NCI-H69 (cell line): ENCODE measurements at places on chromosomes 16 and 17.
A peak's percentile ranks its signal among the peaks of the same experiment; 100 is the strongest.

DNA sequence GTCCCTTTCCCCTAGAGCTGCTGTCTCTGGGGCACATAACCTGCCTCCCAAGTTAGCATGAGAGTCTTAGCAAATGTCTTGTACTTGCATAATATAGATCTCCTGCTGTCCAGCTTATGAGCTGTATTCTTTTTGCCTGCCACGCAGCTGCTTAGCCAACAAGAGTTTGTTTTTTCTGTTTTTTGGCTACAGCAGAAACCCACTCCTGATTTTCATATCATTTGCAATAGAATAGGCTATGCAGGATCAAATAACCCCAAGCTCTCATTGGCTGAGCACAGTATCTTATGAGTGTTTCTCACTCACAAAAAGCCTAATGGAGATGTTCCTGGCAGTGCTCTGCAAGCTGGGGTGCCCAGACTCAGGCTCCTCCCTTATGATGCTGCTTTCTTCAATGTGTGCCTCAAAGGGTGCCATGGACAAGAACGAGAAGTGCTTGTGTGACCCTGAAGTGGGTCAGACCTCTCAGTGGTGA, 23.1 kb downstream of the B9D1 start:
- DNase-seq: no peak

DNA sequence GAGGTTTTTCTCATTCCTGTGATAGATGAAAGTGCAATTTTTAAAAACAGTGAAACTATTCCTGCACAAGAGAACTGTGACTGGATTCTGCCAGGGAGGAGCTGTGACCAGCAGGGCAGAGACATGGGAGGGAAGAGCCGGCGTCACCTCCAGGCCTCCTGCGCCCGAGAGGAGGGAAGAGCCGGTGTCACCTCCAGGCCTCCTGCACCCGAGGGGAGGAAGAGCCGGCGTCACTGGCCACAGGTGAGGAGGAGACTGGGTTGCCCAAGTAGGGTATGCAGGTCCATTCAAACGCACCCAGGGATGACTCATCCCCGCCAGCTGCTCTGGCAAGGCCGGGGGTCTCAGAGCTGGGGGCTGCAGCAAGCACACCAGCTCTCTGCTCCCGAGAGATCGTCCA, 56.7 kb downstream of the METRNL start:
- no peak for DNase-seq

- peak; percentile 25 for DNase-seq
Measured at GRCh38 chr17:44376124-44376523, 12.5 kb upstream of the FAM171A2 start.

GRCh38 chr17:63950940-63951907, 19.1 kb upstream of the CD79B start:
- peak; percentile 39 for DNase-seq

DNA sequence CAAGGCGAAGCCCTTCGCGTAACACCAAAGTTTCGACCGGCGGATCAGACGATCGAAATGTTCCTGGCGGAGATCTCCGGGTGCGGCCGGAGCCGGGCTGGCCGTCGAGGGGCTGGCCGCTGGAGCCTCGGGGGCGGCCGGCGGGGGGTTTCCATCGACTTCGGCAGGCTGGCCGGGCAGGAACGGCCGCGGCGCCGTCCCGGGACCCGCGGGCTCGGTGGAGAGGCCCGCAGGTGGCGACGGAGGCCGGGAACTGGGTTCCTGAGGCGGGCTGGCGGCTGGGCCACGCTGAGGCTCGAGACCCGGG, 1.1 kb downstream of the EPOP start:
- DNase-seq: no peak

DNA sequence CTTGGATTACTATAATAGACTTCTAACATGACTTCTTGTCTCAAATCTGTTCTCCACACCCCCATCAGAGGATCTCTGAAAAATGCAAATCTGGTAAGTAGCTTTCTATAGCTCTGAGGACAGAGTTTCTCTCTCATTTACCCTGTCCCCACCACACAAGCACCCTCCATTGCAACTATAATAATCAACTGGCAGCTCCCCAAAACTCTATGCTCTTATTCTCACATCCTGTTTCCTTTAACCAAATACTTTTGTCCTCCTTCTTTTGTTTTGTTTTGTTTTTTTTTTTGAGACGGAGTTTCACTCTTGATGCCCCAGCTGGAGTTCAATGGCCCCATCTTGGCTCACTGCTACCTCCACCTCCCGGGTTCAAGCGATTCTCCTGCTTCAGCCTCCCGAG, 73.4 kb downstream of the HELZ start:
- no peak for DNase-seq
